HAP-1 (cell line): ENCODE measurements at places on chromosomes 5 and 9.

DNA sequence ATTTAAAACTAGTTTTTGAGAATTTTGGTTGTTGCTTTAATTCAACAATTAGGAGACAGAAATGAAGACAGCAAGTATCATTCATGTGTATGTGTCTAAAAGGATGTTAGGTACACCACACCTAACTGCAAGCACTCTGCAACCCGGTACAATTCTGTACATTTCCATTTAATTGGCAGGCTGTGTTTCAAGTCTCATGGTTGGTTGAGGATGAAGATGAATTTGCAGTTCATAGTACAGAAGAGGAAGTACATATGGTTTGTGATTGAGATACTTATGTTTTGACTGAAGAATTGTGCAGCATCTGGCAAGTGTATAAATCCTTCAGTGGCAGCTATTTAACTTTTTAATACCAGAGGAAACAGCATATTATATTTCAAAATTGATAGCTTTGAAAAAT, 628.7 kb upstream of the ZNF608 start:
- DNase-seq: no peak

GRCh38 chr9:83419961-83420360, 118.2 kb downstream of the FRMD3 start:
- DNase-seq: no peak

DNA sequence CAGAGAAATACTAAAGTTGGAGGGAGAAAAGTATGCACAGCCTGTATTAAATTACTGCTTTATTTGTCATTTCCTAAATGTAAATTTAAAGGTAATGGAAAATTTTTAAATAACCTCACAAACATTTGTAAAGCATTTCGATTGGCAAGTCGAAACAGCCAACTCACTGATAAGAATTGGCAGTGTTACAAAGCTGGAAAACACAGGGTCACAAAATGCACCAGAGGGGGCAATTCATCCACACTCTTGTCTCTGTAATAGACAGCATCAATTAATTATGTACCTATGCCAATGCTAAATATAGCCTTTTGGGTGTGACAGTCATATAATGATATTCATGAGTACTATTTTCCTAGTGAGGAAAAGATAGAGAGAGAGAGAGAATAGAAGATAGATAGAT, 140.6 kb upstream of the PRLR start:
- DNase-seq: no peak

DNA sequence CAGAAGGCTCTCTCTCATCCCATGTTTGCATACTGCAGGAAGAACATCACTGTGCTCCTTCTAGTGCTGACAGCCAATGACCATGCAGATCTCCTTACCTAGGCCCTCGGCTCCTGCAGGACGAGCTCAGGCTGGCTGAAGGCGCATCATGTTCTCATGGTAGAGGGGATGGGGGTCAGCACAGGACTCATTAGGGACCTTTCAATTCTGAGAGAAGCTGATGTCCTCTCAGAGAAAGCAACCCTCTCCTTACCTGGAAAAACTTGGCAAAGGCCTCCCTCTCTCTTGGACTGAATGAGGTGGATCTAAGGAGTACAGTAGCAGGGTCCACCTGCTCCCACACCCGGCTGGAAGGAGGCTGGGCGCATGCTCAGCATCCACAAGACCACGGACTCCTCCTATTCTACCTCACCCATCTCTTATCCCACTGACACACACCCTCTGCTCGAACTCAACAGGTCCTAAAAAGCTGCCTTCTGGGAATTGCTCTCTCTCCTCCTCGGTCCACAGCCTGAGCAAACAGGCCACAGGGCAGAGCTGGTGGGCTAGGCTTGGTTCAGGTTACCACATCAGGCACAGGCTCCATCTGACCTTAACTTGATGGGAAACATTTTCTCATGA, 2.9 kb downstream of the IPPK start:
- no peak for DNase-seq

GRCh38 chr9:2494562-2494961, 127.0 kb upstream of the VLDLR start:
- DNase-seq: no peak

- no peak for DNase-seq
Observed at GRCh38 chr9:95511616-95511931, 5.2 kb downstream of the PTCH1 start.

- DNase-seq: no peak
Observed at GRCh38 chr5:73027816-73028215, 72.0 kb downstream of the FCHO2 start.

DNA sequence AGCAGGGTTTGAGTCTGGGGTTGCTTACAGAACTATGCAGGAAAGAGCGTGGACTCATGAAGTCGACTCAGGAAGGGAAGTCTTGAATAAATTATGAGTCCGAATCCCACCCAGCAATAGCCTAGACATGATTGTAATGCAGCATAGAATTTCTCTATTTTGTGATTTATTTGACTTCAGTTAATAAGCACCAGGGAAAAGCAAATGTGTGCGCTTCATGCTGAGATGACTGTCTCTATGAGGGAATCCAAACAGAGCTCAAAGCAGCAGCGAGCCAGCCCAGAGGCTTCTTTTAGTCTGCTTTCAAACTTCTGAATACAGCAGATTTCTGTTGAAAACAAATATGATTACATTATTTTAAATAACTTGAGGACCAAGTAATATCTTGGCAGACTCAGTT, 188.0 kb downstream of the SEMA6A start:
- no peak for DNase-seq

DNA sequence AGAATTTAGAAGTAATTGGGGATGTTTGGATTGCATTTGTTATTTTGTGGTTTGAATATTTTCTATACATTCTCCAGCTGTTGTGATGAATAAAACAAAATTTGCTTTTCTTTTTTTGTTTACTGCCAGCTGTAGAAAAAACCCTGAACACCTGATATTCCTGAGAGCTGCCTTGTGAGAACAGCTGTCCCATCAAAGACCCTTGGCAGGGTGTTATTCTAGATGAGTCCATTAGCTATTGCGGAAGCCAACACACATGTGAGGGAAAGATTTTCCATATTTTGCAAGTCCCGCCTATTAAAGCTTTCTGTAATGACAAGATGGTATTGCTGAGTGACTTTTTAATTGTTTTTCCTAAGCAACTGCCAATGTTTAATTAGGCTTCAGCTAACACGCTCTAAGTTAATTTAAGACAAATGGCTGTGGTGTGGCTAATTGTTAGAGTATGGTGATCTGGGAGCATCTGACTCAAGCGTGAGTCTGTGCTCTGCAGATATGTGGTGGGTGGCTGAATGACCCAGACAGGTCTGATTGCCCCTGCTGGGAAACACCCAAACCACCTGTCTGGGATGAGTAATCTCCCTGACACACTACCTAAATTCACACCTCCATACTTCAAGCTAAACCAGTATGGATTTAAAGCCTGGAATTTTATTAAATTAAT, 86.5 kb upstream of the PRLR start:
- no peak for DNase-seq

GRCh38 chr5:158464383-158464782, 605.4 kb upstream of the CLINT1 start:
- DNase-seq: no peak

DNA sequence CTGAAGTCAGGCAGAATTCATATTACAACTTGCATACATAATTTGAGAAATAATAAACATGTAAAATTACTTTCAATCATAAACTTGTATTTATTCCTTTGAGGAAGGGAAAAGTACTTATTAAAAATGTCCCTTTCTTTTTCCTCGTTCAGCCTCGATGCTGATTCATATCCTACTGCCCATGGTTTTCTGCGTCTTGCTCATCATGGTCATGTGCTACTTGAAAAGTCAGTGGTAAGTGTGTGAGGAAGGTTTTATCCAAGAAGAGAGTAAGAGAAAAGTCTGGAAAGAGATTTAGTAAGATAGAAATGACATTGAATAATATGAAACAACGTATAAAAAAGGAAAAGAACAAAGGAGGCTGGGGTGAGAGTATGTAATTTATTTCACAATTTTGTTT, 85.9 kb downstream of the OSMR start:
- no peak for DNase-seq

- DNase-seq: no peak
Observed at GRCh38 chr5:75601567-75601966, 9.7 kb upstream of the ANKDD1B start.

DNA sequence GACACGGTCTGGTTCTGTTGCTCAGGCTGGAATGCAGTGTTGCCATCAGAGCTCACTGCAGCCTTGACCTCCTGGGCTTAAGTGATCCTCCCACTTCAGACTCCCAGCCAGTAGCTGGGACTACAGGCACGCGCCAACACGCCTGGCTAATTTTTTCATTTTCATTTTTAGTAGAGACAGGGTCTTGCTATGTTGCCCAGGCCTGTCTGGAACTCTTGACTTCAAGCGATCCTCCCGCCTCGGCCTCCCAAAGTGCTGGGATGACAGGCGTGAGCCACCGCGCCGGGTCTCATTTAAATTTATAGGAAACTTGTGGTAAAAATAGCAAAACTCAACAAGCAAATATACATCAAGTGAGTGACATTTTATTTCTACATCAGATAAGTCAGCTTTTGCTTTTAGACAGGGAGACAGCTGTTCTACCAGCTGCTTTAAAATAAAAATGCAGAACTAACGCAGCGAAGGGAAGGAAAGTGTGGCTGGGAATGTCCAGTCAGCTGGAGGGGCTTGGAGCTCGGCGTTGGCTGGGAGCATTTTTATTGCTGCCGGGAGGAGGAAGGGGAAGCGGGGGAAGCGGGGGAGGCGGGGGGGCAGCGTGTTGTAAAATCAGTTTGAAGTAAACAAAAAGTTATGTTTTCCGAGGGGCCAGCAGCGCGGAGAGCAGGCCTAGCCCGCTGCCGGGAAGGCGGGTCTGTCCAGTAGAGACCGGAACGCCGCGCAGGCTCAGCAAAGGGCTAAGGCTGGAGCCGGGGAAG, 707 bp upstream of the ZFYVE16 start:
- no peak for DNase-seq

DNA sequence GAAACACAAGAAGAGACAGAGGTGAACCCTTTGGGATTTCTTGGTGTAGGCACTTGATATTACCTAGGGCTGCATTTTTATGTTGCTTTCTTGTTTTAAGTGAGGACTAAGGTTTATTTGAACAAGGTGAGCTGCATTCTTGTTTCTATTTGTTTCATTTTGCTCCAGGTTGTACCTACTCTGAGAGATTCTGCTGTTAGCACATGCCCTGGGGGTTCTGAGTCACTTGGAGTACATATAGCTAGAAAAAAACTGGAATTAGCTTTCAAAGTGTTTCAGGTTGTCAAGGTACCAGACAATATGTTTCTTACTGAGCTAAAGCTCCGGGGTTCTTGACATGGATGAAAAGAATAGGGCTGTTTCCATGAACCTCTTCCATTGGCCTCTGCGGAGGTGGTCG, 299.4 kb downstream of the ICE1 start:
- DNase-seq: no peak

- DNase-seq: peak; percentile 69
Observed at GRCh38 chr9:101458963-101459631, 23.5 kb upstream of the ALDOB start.

DNA sequence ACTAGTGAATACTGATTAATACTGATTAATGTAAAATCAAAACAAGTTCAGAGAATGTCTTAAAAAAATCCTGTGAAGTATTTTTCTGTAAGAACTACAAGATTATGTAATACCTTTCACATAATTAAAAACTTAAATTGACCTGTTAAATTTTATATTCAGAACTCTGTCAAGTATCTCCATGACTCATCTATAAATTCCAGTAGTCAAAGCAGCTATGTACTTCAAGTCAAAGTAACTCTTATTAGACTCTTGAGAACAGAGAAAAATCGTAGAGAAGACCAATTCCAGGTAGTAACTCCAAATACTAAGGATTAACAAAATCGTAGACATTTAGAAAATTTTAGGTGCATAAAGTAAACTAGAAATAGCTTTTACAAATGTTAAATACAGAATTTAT, 77.1 kb downstream of the HOMER1 start:
- DNase-seq: no peak

DNA sequence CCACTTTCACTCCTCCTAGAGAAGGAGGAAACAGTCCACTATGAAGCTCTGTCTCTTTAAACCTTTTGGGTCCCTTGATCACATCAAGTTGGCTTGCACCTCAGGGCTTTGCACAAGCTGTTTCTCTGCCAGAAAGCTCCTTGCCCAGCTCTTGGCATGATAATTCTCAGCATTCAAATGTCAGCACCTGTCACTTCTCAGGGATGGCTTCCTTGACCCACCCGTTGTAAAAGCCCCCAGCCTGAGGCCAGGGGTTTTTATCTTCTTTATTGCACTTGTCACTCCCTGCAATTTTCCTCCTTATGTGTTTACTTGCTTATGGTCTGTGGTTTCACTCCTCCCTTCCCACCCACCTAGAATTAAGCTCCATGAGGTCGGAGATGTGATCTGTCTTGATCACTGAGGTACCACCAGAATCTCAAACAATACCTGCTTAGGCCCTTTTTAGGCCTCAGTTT, 200.7 kb upstream of the TBC1D2 start:
- DNase-seq: no peak

DNA sequence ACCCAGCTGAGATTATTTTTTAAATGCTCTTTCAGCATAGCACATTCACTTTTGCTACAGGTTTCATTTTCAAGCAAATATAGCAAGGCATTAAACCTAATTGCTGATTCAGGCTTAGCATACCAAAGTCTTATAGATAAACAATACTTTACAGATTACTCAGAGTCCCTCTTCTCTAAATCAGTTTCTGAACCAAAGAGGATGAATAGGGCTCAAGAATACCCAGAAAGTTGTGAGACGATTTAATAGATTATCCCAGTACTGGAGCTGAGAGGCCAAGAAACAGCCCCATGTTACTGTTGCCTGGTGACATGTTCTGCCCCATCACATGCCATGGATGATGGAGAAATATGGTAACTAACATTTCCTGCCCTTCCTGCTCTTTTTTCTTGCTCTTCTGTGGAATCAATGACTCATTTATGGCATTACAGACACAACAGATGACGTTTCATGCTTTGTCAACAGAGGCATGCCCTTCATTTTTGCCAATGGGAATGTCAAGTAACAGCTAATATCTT, 18.1 kb upstream of the SSBP2 start:
- DNase-seq: no peak

- no peak for DNase-seq
Observed at GRCh38 chr5:111695991-111696390, 61.0 kb downstream of the NREP start.

DNA sequence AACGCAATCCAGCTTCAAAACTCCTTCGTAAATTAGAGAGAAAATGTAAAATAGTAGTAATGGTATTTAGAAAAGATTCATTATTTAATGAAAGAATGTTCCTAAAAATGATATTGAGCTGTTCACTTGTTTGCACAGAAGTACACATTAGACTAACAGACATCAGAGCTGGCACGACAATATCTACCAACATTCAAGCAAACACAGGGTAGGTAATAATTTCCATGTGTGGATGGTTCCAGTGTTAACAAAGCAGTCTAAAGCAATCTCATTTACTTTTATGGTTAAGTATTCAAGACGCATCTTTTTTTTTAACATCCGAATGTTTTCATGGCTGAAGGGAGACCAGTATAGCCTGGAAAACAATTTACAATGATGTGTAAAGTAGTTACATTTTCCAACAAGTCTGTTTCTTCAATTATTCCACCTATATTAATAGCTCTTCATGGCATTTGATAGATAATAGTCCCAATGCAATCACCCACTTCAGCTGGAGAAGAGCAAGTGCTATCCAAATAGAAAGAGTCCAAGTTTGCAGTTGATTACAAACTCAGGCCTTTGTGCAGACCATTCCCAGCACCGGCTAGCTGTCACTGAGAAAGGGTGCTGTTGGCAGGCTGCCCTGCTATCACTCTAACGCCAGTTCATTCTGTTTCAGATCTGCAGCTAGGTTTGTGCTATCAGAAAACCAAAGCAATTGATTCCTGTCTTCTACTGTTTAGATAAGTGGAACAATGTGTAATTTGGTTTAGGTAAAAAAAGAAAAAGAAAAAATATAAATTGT, 458.8 kb downstream of the DTWD2 start:
- no peak for DNase-seq

GRCh38 chr5:159231167-159231566, 21.8 kb upstream of the RNF145 start:
- DNase-seq: no peak

GRCh38 chr5:73523861-73524260, 25.6 kb downstream of the BTF3 start:
- DNase-seq: no peak
